Right lobe of liver (tissue), 6 donors: ENCODE measurements at places on chromosomes 7 and 10.
A peak's percentile ranks its signal among the peaks of the same experiment; 100 is the strongest.

DNA sequence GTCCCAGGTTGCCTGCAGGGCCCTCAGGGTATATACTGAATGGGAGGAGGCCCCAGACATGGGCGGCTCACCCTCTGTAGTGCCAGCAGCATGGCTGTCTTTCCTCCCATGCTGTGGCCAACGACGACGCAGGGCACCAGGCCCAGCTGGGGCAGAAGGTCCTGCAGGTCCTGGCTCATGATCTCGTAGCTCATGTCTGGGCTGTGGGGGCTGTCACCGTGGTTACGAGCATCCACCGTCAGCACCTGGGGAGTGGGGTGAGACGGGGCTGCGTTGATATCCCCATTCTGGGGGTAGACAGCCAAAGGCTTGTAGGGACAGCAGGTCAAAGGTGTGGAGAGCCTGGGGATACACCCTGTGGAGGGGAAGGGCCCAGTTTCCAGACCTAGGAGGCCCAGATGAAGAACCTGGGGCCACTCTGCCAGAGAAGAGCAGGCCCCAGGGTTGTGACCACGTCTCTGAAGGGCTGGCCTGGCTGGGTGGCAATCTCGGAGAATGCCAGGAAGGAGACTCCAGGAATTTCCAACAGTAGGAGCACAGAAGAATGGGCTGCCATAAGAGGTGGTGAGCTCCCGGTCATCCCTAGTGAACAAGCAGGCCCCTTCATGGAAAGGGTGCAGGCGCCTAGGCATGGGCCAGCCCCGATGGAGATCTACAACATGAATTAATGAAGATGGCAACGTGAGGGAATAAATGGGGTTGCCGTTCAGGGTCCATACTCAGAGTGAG is 947 bp downstream of the ABHD11 start:
- DNase-seq: no peak

DNA sequence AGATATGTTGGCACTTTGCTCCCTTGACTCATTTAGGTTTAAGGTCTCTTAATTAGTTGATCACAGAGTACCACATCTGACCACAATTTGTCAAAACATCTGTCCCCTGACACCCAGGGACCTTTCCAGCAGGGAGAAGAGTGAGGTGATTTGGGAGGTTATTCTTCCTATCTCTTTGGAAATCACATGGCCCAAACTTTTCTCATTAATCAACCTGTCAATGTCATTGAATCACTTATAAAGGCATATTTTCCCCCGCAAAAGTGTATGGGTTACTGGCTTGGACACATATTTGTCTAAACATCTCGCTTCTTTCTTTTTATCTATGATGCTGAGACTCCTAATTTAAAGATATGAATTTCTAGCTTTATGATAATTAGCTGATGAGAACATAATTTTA is 92.4 kb upstream of the RPA3 start:
- DNase-seq: no peak

DNA sequence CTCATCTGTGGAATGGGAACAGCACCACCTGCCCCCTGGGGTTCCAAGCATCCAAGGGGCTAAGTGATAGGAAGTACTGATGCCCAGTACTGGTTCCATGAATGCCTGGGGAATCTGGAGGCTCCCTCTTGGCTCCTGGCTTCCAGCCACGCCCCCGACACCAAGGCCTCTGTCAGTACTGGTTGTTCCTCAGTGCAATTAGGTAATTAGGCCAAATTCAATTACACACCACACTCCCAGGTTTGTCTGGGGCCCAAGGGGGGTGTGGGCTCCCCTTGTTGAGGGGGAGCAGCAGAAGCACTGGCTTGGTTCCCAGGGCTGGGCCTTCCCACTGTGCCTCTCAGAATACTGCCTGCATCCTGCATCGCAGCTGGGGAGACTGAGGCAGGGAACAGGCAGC is 114.4 kb upstream of the PPIF start:
- no peak for DNase-seq

DNA sequence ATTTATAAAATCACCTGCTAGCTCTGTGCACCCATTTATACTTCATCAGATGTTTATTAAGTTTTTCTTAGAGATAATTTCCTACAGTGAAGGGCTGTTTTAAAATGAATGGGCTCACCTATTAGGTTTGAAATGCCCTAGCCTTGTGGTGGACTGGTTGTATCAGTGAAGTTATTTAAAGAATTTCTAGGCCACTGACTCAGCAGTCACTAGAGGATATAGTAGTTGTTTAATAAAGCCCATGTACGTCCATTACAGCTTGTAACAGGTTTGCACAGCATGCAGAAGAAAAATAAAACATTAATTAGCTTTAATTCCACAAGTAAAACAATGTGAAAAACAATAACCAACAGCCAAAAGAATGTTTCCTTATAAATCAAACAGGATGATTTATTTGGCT is 128.0 kb downstream of the RSU1 start:
- DNase-seq: no peak

- no peak for DNase-seq
Measured at GRCh38 chr10:110810625-110811024, 61.1 kb upstream of the PDCD4 start.

GRCh38 chr7:22061775-22062174 is 116.1 kb upstream of the CDCA7L start:
- no peak for DNase-seq

DNA sequence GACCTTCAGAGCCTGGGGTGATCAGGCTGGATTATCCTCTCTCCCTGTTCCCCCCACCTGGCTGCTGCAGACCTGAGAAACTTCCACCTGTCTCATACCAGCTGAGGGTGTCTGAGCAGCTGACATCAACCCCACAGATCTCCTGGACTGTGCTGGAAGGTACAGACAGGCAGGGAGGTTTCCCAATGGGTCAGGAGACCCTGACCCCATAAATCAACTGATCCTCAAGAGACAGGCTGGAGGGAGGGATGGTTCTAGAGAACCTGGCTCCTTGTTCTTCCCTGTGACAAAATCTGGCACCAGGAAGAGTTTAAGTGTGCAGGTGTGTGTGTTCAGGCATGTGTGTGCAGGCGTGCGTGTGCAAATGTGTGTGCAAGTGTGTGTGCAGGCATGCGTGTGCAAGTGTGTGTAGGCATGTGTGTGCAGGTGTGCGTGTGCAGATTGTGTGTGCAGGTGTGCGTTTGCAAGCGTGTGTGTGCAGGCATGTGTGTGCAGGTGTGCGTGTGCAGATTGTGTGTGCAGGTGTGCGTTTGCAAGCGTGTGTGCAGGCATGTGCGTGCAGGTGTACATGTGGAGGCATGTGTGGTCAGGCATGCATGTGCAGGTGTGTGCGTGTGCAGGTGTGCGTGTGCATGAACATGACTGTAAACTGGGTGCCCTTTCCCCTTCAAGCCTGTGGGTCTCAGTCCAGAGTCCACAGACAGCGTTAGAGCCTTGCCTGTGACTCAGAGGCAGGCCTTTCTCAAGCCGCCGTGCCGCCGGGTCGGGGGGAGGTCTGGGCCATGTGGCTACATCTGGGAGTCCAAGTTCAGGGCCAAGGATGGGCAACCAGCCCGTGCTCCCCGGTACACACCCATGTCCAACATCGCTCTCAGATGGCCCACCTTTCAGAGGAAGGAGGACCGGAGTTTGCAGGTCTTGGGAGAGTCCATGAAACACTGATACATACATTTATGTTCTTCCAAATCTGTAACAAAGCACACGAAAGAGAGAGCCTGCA is 50.1 kb upstream of the ELN start:
- DNase-seq: peak; percentile 51

DNA sequence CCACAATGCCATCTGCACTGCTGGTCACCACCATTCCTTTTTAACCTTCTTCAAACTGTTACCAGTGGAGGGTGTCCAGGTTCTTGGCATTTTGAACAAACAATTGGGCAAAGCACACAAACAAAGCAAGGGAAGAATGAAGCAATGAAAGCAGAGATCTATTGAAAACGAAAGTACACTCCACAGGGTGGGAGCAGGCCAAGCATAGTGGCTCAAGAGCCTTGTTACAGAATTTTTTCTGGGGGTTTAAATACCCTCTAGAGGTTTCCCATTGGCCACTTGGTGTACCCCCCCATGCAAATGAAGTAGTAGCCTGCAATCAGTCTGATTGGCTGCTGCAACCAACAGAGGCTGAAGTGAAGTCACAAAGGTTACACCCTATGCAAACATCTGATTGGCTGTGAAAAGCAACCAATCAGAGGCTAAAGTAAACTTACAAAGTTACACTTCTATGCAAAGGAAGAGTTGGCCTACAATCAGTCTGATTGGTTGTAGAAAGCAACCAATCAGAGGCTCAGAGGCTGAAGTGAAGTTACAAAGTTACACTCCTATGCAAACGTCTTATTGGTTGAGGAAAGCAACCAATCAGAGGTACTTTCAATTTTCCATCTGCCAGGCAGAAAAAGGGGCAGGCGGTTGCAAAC is 103.2 kb upstream of the WAC start:
- no peak for DNase-seq

DNA sequence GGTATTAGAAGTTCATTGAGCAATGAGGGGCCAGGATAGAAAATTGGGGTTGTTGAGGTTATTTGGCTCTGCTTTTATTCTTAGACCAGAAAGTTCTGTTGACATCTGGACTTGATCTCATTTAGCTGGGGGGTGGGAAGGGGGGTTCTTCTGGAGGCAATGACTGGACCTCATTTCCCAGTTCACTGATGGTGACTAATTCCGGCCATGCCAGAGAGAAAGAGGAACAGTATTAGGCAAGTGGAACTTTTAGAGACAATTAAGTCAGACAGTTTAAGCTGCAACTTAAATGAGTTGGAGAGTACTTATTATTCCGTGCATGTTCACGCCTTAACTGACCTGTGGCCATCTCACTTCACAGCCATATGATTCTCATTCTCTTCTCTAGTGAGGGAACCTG is 512.5 kb downstream of the REEP3 start:
- DNase-seq: no peak

DNA sequence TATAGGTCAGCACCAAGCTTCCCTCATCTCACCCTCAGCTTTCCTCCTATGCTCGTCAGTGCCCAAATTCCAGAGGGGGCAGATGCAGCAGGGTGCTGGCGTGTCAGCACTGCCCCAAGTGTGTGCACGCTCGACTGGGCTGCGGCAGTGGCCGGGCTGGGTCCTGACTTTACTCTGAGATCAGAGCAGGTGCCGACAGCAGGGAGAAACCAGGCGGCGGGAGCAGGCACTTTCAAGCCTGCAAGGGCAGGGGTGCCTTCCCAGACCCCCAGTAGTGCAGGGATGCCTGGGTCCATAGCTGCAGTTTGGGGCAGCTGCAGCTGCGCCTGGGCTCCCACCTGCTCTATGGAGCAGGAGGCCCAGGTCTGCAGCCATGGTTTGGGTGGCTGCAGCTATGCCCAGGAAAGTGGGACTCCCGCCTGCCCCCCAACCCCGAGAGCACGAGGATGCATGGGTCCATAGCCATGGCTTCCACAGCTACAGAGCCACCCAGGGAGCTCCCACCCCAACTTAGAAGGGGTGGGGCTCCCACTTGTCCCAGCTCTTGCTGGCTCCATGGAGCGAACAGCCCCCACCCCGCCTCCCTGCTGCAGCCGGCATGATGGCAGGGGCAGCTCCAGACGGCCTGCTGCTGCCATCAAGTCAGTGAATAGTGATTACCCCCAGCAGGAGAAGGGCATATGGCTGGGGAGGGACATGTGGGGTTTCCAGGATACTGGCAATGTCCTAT is 199.2 kb upstream of the KMT2E start:
- no peak for DNase-seq

GRCh38 chr7:143953421-143953820 is 1.2 kb upstream of the OR2F1 start:
- no peak for DNase-seq

DNA sequence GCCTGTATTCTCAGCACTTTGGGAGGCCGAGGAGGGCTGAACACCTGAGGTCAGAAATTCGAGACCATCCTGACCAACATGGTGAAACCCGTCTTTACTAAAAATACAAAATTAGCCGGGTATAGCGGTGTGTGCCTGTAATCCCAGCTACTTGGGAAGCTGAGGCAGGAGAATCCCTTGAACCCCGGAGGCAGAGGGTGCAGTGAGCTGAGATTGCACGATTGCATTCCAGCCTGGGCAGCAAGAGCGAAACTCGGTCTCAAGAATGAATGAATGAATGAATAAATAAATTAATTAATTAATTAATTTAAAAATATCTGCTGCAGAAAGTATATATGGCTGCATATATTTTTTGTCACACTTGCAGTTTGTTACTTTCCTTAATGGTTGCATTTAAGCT is 781.8 kb downstream of the DNAJB9 start:
- no peak for DNase-seq

DNA sequence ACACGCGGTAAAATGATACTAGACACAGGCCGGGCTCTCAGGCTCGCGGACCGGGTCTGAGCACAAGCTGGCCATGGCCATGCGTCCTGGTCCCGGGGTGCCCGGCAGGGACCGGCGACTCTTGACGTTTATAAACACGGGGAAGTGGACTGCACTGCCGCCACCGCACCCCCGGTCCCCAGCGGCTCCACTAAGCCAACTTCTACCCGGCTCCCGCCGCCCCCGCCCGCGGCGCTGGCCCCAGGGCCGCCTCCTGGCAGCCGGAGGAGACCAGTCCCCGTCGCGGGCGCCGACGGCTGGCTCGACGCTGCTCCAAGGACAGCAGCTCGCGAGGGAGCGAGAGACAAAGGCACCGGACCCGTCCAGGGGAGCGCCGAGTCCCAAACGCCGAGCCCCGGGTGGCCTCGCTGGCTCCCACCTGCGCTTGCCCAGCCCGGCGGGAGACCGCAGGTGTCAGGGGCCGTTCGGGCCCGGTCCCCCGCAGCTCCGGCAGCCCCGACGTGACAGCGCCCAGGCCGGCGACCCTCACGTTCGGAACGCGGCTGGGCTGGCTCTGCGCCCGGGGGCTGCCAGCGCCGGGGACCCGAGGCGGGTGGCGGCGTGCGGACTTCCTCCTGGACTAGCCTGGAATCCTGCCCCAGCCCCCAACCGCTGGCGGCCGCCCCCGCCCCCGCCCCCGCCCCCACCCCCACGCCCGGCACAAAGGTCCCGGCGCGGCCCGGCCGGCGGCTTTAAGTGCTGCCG is 517 bp downstream of the ITGB1 start:
- peak; percentile 80 for DNase-seq

DNA sequence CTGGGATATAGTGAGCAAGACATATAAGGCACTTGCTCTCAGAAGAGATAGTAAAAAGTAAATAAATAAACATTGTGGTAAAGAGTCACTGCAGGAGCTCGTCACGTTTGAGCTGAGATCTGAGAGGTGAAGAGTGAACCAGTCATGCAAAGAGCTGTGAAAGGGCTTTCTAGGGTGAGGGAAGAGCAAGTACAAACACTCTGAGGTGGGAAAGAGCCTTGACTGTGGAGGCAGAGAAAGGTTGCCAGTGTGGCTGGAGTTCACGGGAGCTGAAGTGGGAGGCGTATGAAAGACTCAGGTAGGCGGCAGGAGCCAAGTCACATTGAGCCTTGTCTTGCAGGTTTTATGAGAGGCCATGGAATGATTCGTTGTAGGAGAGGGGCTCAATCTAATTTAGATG is 141.0 kb downstream of the C1GALT1 start:
- no peak for DNase-seq

- DNase-seq: no peak
Measured at GRCh38 chr7:13188236-13188805, 500.9 kb downstream of the ARL4A start.

GRCh38 chr7:128940494-128941322 is 3.0 kb downstream of the IRF5 start:
- peak; percentile 83 for DNase-seq
